ENCODE measurements at places on chromosomes 2 and 18.

GRCh38 chr18:75211002-75211621 is 515 bp downstream of the TSHZ1 start:
- no peak for DNase-seq

DNA sequence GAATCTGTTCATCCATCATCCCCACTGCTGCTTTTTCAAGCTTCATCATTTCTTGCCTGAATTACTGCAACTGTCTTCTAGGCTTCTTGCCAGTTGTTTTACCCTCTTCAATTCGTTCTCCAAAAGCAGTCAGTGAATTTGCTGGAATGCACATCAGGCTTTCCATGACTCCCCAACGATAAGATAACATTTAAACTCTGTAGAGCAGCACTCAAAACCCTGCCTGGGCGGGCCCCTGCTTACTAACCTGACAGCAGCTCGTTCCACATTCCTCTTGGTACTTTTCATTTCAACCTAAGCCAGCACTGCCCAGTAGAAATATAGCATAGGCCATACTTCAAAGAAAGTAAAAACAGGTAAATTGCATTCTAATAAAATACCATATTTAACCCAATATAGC is 342.9 kb downstream of the SUCLG1 start:
- DNase-seq, result no peak

GRCh38 chr2:124320051-124320688 is 295.1 kb downstream of the CNTNAP5 start:
- no peak for DNase-seq

DNA sequence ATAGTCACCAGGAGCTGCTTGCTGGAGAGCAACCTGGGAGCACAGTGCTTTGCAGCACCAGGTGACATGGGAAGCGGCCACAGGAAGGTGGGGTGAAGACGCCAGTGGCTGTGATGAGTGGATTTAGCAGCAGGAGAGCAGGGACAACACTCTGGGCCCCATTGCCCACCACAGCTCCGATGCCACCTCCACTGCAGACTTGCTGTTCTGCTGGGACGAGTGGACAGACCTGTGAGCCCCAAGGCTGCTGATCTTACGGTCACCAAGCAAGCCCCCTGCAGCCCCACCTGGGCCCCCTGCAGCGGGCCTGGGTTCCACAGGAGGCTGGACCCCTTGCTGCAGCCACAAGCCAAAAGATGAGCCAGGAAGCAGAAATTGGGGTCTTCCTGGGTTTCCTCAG is 73.7 kb downstream of the CTIF start:
- no peak for DNase-seq

DNA sequence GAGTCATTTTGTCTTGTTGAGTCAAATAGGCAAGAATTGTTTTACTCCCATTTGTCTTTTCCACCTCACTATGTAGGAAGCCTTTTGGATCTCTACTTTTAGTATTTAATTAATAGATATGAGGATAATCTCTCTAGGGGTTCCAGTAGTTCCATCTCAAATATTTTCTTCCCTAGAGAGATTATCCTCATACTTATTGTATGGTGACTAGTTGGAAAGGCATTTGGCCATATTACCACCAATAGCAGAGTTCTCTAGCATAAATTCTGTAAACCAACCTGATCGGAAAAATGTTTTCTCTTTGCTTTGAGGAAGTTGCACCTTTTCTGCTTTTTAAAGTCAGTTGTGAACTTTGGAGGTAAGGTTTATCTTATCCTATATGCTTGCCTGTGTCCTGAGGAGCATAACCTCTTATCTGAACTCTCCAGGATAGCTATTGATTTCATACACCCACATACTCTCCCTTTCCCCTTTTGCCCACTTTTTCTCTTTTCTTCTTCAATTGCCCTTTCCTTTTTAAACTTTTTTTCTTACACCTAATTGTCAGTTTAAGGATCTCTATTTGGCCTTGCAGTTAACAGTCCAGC is 100.8 kb downstream of the GALNT1 start:
- DNase-seq, result no peak

GRCh38 chr2:167420211-167420610 is 531.9 kb downstream of the XIRP2 start:
- DNase-seq, result no peak
